ENCODE measurements at places on chromosomes 2 and 18. TPM values are rescaled to one million over a fixed set of nuclear protein-coding genes. Genes with fewer than 3 reads are reported as not detected.

DNA sequence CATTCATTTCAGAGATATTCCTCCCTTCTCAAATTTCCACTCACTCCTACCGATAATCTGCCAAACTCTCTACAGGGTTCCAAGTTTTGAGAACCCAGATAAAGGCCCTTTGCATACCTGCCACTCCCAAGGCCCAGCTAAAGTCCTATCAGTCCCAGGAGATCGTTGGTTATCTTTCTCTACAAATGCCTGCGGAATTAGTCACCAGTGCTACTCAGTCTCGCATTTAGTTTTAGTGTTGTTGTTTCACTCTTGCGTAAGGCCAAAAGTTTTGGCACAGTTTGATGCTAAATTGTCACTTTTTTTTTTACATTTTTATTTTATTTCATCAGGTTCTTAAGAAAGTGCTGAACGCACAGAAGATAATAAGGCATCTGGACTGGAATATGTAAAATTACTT, 29.2 kb upstream of the SETBP1 start:
- DNase-seq = no peak

GRCh38 chr2:194328456-194328855, 1328.6 kb upstream of the SLC39A10 start:
- no peak for DNase-seq

Gene SLC40A1
- 17.6 TPM for total RNA-seq

DNA sequence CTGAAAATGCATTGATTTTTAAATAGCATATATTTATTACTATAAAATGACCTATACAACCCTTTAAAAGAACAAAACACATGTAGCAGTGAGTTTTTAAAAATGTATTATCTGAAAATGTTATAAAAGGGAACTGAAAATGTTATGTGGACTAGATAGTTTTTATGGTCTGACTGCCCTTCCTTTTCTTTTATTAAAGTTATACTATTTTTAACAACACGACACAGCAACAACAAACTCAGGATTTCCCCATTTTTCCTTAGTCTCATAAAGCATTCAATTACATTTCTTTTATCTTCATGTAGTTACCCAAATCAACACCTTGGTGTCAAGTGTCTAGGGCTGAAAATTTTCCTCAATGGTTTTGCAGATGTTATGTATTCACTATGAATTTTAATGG, 132.8 kb upstream of the TMEFF2 start:
- no peak for DNase-seq

DNA sequence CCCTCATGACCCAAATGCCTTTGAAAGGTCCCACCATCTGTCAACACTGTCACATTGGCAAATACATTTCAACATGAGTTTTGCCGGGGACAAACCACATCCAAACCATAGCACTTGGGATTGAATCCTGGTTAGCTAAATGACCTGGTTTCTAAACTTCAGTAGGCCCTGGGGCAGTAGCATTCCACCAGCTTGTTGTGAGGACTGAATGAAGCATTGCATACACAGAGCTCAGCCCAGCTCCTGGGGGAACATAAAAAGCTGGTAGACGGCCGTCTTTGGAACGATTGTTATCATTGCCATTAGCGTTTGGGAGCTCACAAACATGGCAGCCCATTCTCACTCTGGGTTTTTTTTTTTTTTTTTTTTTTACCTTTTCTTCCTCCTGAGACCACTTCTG, 57.5 kb upstream of the CXCR4 start:
- no peak for DNase-seq

GRCh38 chr18:8254654-8255053, 354.6 kb upstream of the RAB12 start:
- DNase-seq = no peak
